ENCODE measurements at places on chromosomes 5 and 9.

GRCh38 chr5:154419236-154419635 is 26.6 kb upstream of the SAP30L start:
- no peak for DNase-seq

DNA sequence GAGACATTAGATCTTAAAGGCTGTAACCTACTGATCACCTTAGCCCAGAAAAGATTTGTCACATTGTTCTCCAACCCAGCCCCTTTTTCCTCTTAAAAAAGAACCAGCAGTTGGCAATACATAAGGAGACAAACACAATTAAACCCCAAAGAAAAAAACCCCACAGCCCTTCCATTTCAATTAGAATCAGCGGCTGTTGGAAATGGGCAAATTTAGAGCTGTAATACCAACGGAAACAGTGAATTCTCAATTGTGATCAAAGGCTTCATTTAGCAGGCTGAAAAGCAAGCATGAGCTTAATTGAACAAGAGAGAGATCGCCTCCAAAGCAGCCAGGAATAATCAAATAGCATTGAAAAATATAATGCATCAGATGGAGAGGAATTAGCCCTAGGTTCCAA is 153.6 kb downstream of the FAM114A2 start:
- DNase-seq, result no peak

DNA sequence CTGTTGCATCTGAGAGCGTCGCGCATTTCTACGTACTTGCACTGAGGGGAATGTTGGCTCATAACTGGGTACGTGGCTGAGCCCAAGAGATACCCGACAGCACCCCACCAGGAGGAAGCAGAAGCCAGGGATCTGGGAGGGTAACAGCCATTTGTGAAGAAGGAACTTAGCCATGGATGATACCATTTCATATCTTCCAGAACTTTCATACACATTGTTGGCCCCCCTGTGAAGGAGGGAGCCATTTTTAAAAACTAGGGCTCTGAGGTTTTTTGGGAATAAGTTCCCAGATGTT is 101.4 kb upstream of the SLC44A1 start:
- DNase-seq, result no peak

- DNase-seq, result no peak
These were observed 143.4 kb upstream of the APC start for GRCh38 chr5:112594095-112594850.

DNA sequence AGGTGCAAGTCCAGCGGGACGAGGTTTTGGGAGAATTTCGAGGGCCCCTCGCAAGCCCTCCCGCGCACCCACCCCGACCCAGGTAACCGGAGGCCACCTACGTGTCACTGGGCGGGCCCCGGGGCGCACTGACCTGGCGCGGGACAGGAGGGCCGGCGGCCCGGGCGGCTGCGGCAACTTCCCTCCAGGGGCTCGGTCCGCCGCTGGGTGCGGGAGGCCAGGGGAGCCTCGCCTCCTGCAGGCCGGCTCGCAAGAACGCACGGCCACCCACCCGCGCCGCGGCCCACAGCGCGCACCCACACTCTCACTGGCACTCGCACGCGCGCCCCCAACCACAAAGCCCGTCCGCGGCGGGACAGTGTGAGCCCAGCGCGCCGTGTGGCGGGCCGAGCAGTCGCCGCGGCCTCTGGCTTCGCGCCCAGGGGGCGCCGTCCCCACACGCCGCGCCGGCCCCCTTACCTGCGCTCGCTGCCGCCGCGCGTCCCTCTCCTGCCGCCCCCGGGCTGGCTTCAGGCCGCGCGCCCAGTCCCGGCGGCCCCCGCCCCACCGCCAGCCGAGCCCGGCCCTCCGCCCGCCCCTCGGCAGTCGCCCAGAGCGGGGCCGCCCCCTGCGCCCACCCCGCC is 451 bp downstream of the LPAR1 start:
- DNase-seq, result no peak

DNA sequence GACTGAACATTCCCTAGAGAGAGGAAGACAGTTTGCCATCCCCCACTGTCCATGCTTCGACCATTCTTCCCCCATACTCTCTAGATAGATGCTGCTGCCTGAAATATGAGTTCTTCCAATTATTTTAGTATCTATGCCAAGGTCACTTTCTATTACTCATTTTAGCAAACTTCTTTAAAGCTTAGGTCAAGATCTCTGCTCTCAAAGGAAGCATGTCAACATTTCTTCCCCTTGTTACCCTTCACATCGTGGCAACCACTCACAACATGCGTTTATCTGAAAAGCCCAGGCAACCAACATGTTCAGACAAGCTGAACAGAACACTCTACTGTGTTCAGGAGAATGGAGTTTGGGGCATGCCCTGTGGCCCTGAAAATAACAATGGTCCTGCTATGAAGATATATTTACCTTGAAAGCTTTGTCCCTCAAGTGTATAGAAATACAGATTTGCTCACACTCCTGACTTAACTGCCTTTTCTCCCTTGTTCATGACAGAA is 138.4 kb upstream of the KIF2A start:
- no peak for DNase-seq

DNA sequence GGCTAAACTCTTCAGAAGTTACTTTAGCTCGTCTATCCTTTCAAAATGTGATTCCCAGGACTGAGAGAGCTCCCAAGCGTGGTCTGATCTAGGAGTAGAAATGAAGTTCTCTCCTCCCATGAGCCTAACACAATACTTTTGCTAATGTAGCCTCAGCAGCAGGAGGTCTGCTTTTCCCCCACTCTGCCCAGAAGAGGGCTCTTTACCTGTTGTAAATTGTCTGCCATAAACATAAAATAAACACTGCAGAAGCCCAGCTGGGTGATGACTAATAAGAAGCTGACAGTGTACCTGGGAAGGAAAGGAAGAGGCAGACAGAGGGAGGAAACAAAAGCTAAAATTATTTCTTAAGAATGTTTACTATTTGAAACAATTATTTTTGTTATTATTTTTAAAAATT is 15.4 kb downstream of the SLC36A3 start:
- no peak for DNase-seq

DNA sequence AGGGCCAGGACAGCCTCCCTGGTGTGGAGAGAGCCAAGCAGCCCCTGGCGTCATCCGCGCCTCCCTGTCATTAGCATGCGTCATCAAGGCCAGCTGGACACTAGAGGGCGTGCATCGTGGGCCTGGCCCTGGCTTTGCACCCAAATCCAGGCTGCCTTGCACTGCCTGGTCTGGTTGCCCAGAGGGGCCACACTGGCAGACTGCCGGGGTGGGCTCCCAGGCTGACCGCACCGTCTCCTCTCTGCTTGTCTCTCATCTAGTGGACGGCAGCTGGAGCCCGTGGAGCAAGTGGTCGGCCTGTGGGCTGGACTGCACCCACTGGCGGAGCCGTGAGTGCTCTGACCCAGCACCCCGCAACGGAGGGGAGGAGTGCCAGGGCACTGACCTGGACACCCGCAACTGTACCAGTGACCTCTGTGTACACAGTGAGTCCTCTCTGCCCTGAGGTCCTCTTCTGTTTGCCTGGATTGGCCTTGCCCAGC is 29.0 kb downstream of the HK3 start:
- no peak for DNase-seq

DNA sequence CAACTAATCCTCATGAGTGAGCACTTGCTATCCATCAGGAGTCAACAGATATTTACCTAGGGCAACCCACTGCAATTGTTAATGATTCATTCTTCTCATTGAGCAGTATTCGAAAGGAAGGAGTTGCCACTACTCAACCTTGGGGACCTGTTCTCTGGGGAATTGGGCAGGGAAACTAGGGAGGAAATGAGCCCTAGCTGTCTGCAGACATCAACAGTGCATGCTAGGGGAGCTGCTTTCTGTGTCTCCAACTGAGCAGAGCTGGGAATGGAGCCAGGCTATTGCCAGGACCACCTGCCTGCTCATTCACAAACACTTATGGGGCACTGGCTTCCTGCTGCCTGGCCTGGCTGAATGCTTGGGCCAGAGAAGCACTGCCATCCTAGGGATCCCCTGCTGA is 183.4 kb downstream of the TMEM38B start:
- no peak for DNase-seq

DNA sequence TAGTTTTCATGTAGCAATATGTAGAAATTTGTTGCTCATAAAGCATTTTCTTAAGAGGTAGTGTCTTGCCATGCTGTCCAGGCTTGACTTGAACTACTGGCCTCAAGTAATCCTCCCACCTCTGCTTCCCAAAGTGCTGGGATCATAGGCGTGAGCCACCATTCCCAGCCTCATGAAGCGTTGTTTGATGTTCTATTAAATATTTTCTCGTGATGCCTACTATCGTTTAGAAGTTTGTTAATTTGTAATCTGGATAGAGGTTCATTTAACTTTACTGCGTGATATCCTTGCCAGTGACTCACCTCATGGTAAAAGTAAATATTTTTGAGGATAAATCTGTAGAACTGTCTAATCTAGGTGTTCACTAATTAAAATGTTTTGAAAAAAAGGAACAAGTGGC is 82.6 kb downstream of the VCAN start:
- DNase-seq, result no peak

GRCh38 chr9:85927076-85927475 is 13.9 kb upstream of the NAA35 start:
- no peak for DNase-seq

DNA sequence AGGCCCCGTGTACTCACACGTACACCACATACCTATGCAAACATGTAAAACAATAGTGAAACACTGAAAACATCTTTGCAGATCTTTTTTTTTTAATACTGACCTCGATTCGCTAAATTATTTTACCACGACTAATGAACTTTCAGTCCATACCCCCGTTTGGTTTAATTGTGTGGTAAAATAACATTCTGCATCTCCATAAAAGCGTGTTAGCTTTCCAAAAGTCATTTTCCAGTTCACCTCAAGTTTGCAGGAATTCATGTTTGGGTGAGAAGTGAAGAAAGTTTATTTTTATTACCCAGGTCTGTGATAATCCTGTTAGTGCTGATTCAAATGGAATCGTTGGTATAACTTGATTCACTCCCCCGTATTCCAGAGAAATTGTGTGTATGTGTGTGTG is 652 bp downstream of the ARSK start:
- no peak for DNase-seq

DNA sequence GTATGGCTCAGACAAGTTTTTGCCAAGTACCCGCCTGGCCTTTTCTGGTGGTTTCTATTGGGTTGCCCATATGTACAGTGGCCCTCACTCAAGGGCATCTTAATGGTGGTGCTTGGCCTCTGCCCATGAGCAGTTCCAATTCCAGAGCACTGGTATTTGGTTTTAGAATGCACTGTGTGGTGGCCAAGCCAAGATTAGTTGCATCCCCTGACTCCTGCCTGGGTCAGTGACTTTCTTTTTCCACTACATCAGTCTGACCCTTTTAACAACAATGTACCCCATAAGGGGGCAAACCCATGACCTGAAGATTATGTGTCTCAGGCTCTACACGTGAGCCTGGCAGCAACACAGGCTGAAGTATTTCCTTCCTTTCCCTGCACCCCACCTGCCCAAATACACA is 34.2 kb downstream of the NPR3 start:
- DNase-seq, result no peak

DNA sequence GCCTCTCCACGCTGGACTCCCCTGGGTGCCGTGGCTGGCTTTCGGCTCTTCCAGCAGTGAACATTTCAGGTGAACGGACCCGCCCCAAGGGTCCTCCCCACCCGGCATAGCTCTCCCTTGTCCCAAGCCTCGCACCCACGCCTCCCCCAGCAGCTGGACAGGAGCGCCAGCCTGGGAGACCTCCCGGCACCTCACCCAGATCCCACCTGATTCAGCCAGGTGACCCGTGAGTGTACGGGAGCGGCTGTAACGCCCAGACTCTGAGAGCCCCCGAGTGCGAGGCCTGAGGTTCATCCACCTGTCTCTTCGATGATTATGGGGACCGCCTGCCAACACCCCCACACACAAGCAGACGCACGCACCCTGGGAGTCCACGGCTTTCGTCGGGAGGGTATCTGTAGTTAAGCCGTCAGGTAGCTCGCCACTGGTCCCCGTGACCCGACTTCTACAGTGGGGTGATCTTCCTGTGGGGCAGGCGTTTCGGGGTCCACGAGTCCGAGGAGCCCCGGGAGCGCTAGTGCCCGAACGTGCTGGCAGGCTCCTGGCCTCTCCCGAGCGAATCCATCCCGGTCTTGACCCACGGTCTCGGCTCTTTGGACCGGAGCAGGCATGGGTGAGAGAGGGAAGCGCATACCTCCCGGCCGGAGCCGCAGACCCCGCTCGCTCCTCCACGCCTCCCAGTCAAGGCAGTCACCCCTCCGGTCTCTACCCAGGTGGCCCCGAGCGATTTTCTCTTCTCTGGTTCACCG is 14.9 kb downstream of the TRIM7 start:
- DNase-seq, result peak; percentile 40

DNA sequence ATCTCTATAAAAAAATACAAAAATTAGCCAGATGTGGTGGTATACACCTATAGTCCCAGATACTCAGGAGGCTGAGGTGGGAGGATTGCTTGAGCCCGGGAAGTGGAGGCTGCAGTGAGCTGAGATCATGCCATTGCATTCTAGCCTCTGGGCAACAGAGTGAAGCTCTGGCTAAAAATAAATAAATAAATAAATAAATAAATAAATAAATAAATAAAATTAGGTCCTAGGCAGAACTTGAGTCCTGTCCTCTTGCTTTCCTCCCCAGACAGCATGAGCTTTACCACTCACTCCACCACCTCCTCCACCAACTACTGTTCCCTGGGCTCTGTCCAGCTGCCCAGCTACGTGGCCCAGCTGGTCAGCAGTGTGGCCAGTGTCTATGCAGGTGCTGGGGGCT is 31.6 kb upstream of the SPZ1 start:
- no peak for DNase-seq

GRCh38 chr5:103428411-103428871 is 134.1 kb downstream of the NUDT12 start:
- no peak for DNase-seq
